Fibroblast of skin of abdomen (primary cell): ENCODE measurements at places on chromosomes 2 and 18.

GRCh38 chr2:61363580-61363979 lies 107.3 kb downstream of the USP34 start:
- DNase-seq: no peak

GRCh38 chr2:237863689-237864443 lies 4.4 kb downstream of the RAMP1 start:
- no peak for DNase-seq

GRCh38 chr2:205675861-205676516 lies 6.3 kb upstream of the NRP2 start:
- DNase-seq: peak; percentile 78

DNA sequence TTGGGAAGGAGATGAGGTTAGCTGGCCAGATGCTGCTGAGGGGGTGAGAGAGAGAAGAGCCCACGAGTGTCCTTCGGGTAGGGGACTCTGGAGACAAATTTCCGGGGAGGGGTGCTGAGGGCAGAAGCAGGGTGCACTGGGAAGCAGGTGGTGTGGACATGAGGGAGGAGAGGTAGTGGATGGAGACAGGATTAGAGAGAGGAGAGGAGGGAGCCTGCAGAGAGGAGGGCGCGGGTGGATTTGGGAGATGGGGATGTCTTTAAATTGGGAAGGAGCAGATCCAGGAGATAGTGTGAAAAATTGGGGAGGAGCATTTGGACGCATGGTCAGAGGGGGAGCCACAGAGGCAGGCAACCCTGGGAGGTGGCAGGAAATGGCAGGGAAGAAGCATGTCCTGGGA lies 154.7 kb downstream of the DYSF start:
- DNase-seq: no peak

DNA sequence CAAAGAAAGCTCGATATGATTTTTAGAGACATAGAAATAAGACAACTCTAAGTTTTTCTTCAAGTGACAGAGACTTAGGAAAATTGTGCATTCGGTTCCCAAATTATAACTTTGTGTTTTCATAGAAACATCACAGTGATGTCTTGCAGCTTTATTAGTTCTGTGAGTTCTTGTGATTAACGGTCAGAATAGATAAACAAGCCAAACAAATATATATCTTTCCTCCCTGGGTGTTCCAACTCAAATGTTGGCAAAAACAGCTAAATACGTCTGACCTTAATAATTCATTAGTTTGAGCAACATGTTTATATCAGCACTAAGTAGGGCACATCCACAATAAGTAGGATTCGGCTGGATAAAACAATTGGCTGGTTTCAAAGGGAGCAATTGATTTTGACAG lies 47.6 kb downstream of the DTNA start:
- no peak for DNase-seq

DNA sequence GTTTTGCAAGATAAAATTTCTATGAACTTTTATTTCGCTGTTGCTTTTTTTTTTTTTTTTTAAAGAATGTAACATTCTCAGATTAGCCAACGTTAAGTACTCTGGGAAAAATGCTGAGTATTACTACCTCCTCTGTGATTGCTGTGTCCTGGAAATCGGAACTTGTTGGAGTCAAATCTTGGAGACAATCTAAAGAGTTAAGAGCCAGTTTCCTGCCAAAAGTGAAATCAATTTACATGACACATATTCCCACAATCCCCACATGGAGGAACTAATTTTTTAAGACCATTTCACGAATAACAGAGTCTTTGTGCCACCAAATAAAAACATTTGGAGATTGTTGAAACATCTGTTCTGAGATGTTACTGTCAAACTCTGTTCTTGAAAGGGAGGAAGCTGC lies 127.8 kb downstream of the MEP1B start:
- peak; percentile 77 for DNase-seq

- no peak for DNase-seq
Measured at GRCh38 chr2:28035816-28036215, 145.3 kb downstream of the BABAM2 start.

DNA sequence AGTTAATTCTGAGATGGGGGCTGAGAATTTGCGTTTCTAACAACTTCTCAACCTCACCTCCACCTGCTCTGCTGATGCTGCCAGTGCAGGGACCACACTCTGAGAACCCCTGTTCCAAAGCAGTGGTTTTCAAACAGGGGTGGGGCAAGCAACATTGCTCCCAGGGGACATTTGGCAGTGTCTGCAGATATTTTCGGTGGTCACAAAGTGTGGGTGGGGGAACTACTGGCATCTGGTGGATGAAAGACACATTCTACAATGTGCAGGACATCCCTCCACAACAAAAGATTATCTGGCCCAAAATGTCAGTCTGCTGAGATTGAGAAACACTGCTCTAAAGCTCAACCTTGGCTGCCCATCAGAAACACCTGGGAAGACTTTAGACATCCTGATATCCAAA lies 188.7 kb upstream of the SATB2 start:
- no peak for DNase-seq

DNA sequence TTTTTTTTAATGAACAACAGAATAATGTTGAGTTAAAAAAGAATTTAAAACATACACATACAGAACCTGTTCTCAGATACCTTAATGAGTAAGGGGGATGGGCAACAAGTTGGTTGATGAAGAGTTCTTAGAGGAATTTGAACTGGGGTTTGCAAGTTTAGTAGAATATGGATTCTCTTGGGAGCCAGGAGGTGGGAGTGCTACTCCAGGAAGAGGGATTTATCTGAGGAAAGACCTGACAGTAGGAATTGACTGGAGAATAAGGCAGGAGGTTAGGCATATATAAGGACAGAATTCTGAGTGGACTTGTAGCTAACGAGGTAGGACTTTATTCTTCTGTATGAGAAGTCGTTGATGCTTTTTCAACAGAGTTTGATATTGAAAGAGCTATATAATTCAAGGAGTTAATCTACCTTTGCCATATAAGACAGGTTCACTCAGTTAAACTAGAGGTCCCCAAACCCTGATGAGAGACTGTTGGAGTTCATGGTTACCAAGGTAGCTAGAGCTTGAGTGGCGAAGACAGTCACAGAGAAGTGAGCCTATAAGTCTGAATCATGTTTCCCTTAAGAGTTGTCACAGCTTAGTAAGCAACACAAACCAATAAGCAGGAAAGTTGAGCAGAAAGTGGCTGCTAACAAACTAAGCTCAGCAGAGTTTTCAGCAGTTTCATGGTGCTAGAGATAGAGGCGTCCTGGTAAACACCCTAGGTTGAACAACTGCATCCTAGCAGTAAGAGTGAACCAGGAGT lies 88.2 kb downstream of the NCOA1 start:
- no peak for DNase-seq

- no peak for DNase-seq
Measured at GRCh38 chr2:233037078-233037477, 4.6 kb downstream of the NEU2 start.

DNA sequence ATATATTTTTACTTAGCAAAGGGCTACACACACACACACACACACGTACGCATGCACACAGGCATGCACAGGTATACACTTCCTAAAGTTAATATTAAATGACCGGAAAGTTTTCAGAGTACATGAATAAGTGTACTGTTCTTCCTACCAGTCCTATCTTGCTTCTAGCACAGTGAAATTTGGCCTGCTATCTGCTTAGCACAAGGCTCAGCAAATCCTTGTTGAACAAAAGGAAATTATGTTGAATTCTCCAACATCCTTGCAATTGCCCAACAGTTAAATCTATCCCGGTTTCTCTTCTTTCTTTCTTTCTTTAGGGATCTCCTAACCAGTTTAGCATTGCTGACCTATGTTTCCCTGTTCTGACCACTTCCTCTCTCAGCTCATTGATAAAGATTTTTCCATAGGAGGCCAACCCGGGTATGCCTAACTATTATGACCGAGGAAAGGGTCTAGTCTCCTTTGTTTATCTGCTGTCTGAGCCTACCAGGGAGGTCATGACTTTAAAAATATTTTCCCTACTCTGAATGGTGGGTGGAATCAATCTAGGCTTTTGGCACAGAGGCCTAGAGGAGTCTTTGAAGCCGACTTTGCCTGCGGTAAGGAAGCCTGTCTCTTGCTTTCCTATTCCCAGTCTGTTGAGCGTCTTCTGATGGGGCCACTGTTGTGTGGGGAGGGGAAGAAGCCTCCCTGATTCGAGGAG lies 400.7 kb downstream of the HRH4 start:
- DNase-seq: no peak

DNA sequence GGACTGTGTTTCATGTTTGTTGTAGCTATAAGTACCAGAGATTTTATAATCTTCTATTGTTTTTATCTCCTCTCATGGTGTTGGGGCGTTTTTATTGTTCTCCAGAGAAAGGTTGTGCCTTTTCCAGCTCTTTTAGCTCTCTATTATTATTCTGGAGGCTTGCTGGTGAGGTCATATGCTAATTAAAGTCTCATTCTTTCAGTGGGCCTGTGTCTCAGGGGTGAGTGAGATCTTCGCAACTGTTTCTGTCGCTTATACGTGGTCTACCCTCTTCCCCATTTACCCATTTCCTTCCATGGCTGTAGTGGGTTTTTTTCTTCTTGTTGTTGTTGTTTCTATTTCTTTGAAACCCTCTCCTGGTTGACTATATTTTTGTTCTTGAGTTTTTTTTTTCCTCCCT lies 584.9 kb downstream of the TMEM182 start:
- no peak for DNase-seq

- DNase-seq: no peak
Measured at GRCh38 chr2:38142627-38143026, 66.7 kb upstream of the CYP1B1 start.

DNA sequence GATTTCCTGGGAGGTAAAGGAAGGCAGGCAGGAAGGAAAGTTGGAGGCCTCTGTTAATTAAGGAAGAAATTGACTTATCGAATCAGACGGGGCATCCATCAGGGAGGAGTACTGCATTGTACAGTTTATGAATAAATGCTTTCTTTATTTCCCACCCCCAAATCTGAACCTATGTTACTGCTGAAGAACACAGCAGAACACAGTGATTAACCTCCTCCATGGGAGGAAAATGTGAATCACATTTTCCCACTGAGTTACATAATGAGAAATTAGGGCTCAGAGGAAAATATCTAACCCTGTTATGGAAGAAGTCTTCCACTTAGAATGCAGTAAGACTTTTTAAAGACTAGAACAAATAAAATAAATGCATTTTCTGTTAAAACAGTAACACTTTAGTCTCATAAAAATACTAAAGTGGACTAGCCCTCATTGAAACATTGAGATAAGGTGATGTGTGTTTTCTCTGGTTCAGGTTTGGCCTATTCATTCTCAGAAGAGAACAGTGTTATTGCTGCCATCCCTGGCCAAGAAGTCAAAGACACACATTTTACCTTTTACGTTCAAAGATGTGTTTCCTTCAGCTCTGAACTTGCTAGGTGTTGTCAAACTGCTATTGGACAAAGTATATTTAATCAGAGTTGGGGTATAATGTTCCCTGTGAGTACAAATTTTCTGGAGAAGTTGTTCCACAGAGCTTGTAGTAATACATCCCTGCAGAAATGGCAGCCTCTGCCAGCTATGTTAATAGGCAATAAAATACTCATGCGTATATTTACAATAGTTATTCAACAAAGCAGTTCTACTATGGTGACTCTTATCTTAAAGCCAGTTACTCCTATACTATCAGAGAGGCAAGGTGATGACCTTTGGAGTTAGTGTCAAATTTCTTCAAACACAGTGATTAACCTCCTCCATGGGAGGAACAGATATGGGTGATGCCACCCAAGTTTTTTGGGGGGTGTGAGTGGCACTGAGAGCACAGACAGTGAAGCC lies 11.1 kb downstream of the DNAH6 start:
- no peak for DNase-seq

DNA sequence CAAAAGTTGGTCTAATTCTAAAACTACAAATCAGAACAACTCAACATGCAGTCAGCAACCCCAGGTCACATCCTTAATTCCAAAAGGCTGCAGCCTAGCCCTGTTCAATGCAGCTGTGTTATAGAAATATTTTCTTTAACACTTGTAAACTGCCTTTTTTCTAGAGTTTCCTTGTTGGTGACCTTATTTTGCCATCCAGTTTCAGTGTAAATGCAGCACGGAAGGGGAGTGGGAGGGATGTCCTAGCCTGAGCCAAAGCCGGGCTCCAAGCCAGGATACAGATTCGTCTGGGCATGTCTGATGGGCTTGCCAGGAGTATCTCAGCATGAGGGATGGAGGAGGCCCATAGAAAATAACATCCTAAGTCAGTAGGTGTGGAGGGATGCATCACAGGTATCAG lies 17.7 kb upstream of the SP3 start:
- peak; percentile 58 for DNase-seq

DNA sequence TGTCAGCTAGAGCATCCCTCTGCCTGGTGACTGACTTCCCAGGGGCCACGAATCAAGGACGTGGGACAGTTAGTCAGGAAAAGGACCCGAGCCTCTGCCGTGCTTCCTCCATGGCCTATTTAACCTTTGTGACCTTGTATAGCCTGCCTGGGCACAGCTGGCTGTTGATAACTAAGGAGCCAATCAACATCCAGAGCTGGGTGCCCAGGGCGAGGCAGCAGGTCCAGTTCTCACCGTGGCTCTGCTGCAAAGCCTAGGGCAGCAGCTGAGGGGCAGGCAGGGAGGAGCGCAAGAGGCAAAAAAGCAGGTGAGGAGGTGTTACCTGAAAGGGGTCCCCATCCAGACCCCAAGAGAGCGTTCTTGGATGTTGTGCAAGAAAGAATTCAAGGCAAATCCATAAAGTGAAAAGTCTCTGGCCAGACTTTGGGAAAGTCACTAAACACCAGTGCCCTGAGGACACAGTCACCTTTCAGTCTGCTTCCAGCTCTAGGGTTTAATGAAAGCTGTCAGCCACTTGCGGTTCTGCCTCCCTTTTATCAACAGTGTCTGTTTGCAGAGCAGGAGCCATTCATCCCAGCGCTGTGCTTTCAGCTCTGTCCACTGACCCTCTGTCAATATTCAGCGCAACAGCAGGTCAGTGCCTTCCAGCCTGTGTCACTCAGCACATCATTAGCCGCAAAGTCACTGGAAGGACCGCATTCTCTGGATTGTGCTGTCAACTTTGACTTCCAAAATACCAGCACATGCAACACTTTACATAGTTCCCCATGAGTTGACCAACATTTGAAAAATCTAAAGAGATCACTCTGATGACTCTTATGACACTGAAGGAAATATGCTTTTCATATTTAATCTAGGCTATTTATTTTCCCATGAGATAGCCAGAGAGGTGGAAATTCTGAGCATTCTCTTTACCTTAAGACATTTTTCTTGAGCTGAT lies 38.6 kb upstream of the ASAP2 start:
- no peak for DNase-seq

DNA sequence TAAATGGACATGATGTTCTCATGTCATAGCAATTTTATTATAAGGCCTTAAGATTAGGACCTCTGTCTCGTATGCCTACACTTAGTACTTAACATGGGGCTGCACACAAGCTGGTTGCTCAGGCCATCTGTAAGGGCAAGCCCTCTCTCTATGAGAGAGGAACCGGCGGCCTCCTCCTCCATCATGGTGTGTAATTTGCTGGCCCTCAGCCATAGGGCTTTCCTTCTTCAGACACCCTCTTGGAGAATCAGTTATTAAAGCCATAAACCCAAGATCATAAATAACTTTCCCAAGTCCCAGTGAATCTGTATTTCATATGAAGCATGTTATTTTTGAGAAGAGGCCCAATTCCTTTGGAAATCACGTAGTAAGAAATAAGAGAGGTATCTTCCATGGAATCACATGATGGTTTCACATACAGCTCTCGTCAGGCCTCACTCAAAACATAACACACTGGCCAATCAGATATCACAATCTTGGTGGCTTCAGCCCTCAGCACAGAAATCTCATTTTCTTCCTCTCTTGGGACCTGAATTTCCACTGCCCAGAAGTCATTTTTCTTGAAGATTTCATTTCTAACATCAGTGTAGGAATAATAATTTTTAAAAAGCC lies 92.6 kb downstream of the RDH14 start:
- DNase-seq: peak; percentile 39

GRCh38 chr2:20165677-20166509 lies 59.0 kb downstream of the SDC1 start:
- no peak for DNase-seq
